GM23248 (cell line): ENCODE measurements at places on chromosomes 1 and 21. TPM values are rescaled to one million over a fixed set of nuclear protein-coding genes. Genes with fewer than 3 reads are reported as not detected.

- DNase-seq: peak; percentile 50
- peak overlapping the region; percentile 85 for H3K4me3 ChIP-seq
- peak overlapping the region; percentile 96 for H3K27ac ChIP-seq
- H3K36me3 ChIP-seq: peaks cover 47% of the 10 kb centered on the region
- peaks cover 35% of the 10 kb centered on the region for H3K4me1 ChIP-seq
- no peaks in the 10 kb centered on the region for H3K27me3 ChIP-seq
Observed at GRCh38 chr1:25246600-25247023, 642 bp downstream of the RSRP1 start.

DNA sequence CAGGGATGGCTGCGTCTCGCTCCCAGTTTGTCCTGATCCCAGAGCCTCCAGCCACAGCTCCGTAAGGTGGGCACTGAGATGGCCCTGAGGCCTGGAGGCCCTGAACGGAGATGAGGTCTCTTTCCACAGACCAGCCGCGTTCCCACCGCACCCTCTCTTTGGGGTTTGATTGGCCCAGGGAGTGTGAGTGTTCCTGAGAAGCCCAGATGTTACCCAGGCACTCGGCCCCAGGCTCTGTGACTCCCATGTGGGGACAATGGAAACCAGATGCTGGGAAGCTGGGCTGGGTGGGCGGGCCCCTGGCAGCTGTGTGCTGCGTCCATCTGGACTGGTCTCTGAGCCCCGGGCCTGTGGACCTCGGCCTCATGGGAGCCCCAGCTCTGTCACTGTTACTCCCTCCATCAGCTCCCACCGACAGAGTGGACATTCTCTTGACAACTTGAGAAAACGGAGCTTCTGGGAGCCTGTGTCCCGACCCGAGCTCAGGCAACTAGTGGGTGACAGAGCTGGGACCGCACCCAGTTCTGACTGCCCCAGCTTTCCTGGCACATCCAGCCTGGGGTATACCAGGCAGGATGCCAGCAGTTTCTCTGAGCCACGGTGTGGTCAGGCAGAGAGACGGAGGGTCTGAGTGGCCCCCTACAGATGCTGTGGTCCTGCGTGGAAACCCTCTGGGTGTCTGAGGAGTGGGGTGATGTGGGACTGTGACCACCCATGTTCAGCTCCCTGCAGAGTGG is 9.8 kb upstream of the COL6A1 start:
- peaks cover 40% of the 10 kb centered on the region for H3K4me1 ChIP-seq
- peak overlapping the region; percentile 84 for H3K27ac ChIP-seq
- no peaks in the 10 kb centered on the region for H3K36me3 ChIP-seq
- no peaks in the 10 kb centered on the region for H3K27me3 ChIP-seq

GRCh38 chr1:15455522-15455921 is 1.0 kb upstream of the CELA2A start:
- peaks cover 16% of the 10 kb centered on the region for H3K4me1 ChIP-seq
- no peaks in the 10 kb centered on the region for H3K27me3 ChIP-seq
- no peak overlapping the region for H3K4me3 ChIP-seq

DNA sequence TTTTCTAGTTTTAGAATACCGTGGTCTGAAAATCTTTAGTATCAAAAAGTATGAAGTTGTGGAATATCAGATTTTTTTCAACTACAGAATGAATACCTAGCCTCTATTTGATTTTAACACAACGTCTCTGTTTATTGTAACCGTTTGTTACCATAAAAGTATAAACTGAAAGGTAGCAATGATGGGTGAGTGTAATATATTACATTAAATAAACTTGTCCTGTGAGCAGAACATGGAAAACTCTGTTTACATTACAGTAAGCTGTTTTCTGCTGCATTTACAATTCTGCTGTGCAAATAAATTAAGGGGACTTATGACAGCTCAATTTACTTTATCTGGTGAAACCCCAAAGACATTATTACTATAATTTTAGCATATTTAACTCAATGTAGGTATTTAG is 62.5 kb downstream of the CHRM3 start:
- DNase-seq: no peak
- H3K4me1 ChIP-seq: no peaks in the 10 kb centered on the region
- H3K36me3 ChIP-seq: no peaks in the 10 kb centered on the region
- H3K27ac ChIP-seq: no peak overlapping the region
- H3K27me3 ChIP-seq: no peaks in the 10 kb centered on the region
- no peak overlapping the region for H3K4me3 ChIP-seq

GRCh38 chr1:101592845-101593244 is 356.0 kb downstream of the S1PR1 start:
- no peak overlapping the region for H3K4me3 ChIP-seq
- no peaks in the 10 kb centered on the region for H3K36me3 ChIP-seq
- H3K27ac ChIP-seq: no peak overlapping the region
- no peaks in the 10 kb centered on the region for H3K4me1 ChIP-seq
- no peaks in the 10 kb centered on the region for H3K27me3 ChIP-seq

- no peaks in the 10 kb centered on the region for H3K36me3 ChIP-seq
- no peak overlapping the region for H3K4me3 ChIP-seq
- H3K27ac ChIP-seq: no peak overlapping the region
- no peaks in the 10 kb centered on the region for H3K4me1 ChIP-seq
Observed at GRCh38 chr1:200217703-200218102, 190.2 kb downstream of the NR5A2 start.

- no peaks in the 10 kb centered on the region for H3K27me3 ChIP-seq
- DNase-seq: no peak
- peaks cover 7% of the 10 kb centered on the region for H3K4me1 ChIP-seq
- no peak overlapping the region for H3K4me3 ChIP-seq
- H3K36me3 ChIP-seq: no peaks in the 10 kb centered on the region
Observed at GRCh38 chr1:235088430-235088829, 40.2 kb downstream of the TOMM20 start.

- no peaks in the 10 kb centered on the region for H3K36me3 ChIP-seq
- no peak for DNase-seq
- H3K27ac ChIP-seq: no peak overlapping the region
- H3K4me3 ChIP-seq: no peak overlapping the region
- no peaks in the 10 kb centered on the region for H3K27me3 ChIP-seq
Observed at GRCh38 chr1:64597113-64597512, 127.2 kb downstream of the CACHD1 start.

SPRR2F gene
- total RNA-seq: not detected in 2 replicates

- no peaks in the 10 kb centered on the region for H3K4me1 ChIP-seq
- no peak for DNase-seq
- H3K27ac ChIP-seq: no peak overlapping the region
- H3K27me3 ChIP-seq: no peaks in the 10 kb centered on the region
- H3K36me3 ChIP-seq: no peaks in the 10 kb centered on the region
Observed at GRCh38 chr1:5405263-5405662, 587.0 kb downstream of the NPHP4 start.

DNA sequence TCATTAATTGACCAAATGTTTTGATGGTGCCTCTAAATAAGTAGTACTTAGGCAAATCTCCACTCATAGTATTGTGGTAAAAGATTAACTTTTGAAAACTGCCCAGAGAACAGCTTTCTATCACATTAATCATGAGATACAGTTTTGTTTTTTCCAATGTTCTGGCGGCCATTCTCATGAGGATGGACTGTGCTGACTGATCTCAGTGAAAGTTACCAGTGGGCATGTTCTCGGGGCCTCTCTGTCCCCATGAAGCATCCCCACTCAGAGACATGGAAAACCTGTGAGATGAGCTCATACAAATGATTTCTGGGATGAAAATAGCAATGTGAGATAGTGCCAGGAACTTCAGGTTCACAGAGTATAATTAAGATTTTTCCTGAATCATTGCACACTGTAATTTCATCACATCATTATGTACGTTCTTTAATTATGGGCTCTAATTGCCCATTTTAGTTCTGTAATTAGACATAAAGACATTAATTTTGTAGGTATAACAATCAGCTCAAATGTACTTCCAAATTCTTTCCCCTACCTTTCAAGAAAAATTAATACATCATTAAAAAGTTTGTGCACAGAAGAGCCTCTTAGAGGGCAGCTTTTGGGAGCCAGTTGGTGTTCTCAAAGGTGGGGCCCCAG is 40.5 kb downstream of the DDR2 start:
- no peaks in the 10 kb centered on the region for H3K36me3 ChIP-seq
- H3K27ac ChIP-seq: peak overlapping the region; percentile 89
- DNase-seq: no peak
- peak overlapping the region; percentile 1; the same call in 1 of the 2 replicates for H3K4me3 ChIP-seq

CCDC30 gene
- 0.13 and 0.65 TPM in 2 replicates for total RNA-seq

- no peak overlapping the region for H3K27ac ChIP-seq
- no peaks in the 10 kb centered on the region; the same call in 1 of the 2 replicates for H3K4me1 ChIP-seq
- no peaks in the 10 kb centered on the region for H3K27me3 ChIP-seq
- no peaks in the 10 kb centered on the region for H3K36me3 ChIP-seq
- H3K4me3 ChIP-seq: no peak overlapping the region
- DNase-seq: peak; percentile 16
Observed at GRCh38 chr1:180927841-180928240, 15.1 kb downstream of the KIAA1614 start.

DNA sequence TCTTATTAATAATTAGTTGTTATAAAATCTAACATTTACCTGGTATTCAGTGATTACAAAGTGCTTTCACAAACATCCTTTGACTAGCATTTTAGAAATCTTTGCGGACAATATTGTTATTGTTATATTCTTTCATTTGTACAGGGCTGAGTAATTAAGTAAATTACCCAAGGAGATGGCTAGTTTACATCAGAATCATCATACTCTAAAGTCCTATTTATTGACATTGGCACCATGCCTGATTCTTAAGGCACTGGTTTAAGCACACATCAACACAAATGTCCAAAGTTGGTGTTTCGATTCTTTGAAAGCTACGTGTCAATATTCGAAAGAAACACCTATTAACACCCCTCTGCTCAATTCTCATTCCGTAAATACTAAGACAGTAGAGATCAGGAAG is 424.6 kb upstream of the CHRM3 start:
- no peaks in the 10 kb centered on the region for H3K27me3 ChIP-seq
- no peak for DNase-seq
- H3K4me1 ChIP-seq: no peaks in the 10 kb centered on the region
- no peak overlapping the region for H3K27ac ChIP-seq

GRCh38 chr1:225855503-225856300 is 26.5 kb downstream of the TMEM63A start:
- H3K36me3 ChIP-seq: peaks cover 6% of the 10 kb centered on the region; the same call in 1 of the 2 replicates
- DNase-seq: no peak
- H3K4me3 ChIP-seq: no peak overlapping the region
- no peaks in the 10 kb centered on the region for H3K27me3 ChIP-seq
- no peak overlapping the region for H3K27ac ChIP-seq
- H3K4me1 ChIP-seq: no peaks in the 10 kb centered on the region

DNA sequence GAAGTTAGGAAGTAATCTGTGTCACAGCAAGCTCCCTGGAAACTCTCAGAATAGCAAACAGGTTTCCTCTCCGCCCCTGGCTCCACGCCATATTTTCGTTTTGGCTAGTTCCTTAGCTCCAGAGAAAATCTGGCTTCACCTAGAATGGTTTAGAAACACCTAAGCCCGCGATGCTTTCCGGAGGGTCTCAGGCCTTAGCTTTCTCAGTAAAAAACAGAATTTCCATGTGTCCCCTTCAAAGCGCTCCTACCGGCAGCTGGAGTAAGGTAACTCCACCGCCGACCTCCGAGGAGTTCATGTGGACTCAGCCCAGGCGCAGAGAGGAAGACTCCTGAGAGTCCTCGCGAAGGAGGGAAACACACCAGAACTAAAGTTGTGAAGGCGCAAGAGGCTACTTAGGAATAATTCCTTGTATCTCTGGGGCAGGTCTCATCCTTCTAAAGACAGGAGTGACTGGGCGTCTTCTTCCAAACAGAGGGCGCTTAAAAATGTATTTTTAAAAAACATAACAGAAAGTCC is 406 bp downstream of the KIAA0040 start:
- peaks cover 7% of the 10 kb centered on the region; the same call in 1 of the 2 replicates for H3K4me1 ChIP-seq
- H3K27me3 ChIP-seq: peaks cover 26% of the 10 kb centered on the region
- peak overlapping the region; percentile 68 for H3K4me3 ChIP-seq
- H3K36me3 ChIP-seq: no peaks in the 10 kb centered on the region
- H3K27ac ChIP-seq: no peak overlapping the region
- peak; percentile 37 for DNase-seq

- H3K4me1 ChIP-seq: peaks cover 34% of the 10 kb centered on the region
- no peaks in the 10 kb centered on the region for H3K36me3 ChIP-seq
- no peaks in the 10 kb centered on the region for H3K27me3 ChIP-seq
- DNase-seq: peak; percentile 83
- H3K4me3 ChIP-seq: no peak overlapping the region
Observed at GRCh38 chr1:44036409-44037139, 5.3 kb upstream of the SLC6A9 start.

GRCh38 chr1:80059940-80060339 is 1053.4 kb upstream of the ADGRL4 start:
- H3K27ac ChIP-seq: no peak overlapping the region
- H3K4me1 ChIP-seq: no peaks in the 10 kb centered on the region
- no peak overlapping the region for H3K4me3 ChIP-seq
- H3K27me3 ChIP-seq: no peaks in the 10 kb centered on the region
- no peak for DNase-seq
- no peaks in the 10 kb centered on the region for H3K36me3 ChIP-seq

DNA sequence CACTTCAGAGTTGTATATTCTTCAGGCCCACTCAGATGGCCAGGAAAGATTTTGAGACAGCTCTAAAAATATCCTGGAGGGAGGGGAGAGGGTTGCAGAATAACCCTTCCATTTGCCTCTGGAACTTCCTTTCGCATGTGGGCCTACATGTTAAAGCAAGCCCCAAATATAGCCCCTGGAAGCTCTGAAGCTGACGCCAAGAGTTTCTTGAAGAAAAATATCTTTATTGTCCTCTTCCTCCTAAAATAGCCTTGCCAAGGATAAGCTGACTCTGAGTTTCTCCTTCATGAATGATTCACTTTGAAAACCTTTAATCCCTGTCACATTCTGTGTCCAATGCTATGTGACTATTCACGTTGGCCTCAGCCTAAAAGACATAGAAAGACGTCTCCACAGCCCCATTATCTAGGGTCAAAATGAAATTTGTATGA is 6.4 kb downstream of the C1orf116 start:
- peak overlapping the region; percentile 14; the same call in 1 of the 2 replicates for H3K4me3 ChIP-seq
- H3K27me3 ChIP-seq: no peaks in the 10 kb centered on the region
- no peaks in the 10 kb centered on the region for H3K36me3 ChIP-seq
- H3K27ac ChIP-seq: peak overlapping the region; percentile 61

SMG5 gene
- 60.0 and 68.2 TPM in 2 replicates for total RNA-seq

DNA sequence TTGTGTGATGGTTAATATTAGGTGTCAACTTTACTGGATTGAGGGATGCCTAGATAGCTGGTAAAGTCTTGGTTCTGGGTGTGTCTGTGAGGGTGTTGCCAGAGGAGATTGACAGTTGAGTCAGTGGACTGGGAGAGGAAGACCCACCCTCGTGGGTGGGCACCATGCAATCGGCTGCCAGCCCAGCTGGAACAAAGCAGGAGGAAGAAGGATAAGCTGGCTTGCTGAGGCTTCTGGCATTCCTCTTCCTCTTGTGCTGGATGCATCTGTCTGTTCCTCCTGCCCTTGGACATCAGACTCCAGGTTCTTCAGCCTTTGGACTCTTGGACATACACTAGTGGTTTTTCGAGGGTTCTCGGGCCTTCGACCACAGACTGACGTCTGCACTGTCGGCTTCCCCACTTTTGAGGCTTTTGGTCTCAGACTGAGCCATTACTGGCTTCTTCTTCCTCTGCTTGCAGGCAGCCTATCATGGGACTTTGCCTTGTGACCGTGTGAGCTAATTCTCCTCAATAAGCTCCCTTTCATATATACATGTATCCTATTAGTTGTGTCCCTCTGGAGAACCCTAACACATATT is 184.3 kb upstream of the LMO4 start:
- H3K27me3 ChIP-seq: no peaks in the 10 kb centered on the region
- DNase-seq: no peak
- H3K27ac ChIP-seq: no peak overlapping the region
- H3K4me3 ChIP-seq: no peak overlapping the region
- peaks cover 14% of the 10 kb centered on the region for H3K4me1 ChIP-seq
